Omental fat pad (tissue), 4 donors: ENCODE measurements at places on chromosomes 5 and 9. TPM values are rescaled to one million over a fixed set of nuclear protein-coding genes. Genes with fewer than 3 reads are reported as not detected.

Gene FGD3
- total RNA-seq = 5.4 TPM

Gene CDC14B
- 23.7 TPM for total RNA-seq

Gene CDKN2A
- total RNA-seq = 2.6 TPM

Gene CARTPT
- not detected for total RNA-seq

Gene DOK3
- 17.4 TPM for total RNA-seq

Gene GADD45G
- total RNA-seq = 23.8 TPM

Gene PCDHGB3
- 13.2 TPM for total RNA-seq
